Kidney capillary endothelial cell (primary cell): ENCODE measurements at places on chromosomes 13 and 19.

DNA sequence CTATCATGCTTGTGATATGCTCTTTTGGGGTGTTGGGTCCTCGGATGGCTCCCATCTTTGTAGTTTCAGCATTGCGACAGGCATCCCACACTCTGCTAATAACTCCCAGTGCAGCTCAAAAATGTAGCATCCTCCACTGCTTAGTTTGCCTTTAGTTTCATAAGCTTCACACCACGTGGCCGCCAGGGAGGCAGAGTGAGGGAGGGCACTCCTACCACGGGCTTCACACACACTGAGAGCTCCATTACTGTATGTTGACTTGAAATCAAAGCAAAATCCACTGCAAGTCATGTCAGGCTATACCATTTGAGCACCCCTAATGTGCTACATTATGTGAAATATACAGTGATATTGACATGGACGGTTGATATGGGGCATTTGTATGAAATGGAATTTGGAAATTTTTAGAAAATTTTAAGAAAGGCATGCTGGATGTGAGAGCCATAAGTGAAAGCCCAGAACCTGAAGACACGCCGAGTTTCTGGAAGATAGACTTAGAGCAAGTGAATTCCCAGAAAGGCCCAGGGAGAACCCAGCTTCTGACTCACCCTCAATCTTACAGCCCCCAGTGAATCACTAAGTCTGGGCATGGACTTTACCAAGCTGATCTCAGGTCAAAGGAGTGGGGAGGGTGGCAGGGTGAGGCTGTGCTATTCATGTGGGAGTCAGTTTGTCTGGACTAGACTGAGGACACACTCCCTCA, 94.1 kb downstream of the HSPH1 start:
- DNase-seq, result no peak

DNA sequence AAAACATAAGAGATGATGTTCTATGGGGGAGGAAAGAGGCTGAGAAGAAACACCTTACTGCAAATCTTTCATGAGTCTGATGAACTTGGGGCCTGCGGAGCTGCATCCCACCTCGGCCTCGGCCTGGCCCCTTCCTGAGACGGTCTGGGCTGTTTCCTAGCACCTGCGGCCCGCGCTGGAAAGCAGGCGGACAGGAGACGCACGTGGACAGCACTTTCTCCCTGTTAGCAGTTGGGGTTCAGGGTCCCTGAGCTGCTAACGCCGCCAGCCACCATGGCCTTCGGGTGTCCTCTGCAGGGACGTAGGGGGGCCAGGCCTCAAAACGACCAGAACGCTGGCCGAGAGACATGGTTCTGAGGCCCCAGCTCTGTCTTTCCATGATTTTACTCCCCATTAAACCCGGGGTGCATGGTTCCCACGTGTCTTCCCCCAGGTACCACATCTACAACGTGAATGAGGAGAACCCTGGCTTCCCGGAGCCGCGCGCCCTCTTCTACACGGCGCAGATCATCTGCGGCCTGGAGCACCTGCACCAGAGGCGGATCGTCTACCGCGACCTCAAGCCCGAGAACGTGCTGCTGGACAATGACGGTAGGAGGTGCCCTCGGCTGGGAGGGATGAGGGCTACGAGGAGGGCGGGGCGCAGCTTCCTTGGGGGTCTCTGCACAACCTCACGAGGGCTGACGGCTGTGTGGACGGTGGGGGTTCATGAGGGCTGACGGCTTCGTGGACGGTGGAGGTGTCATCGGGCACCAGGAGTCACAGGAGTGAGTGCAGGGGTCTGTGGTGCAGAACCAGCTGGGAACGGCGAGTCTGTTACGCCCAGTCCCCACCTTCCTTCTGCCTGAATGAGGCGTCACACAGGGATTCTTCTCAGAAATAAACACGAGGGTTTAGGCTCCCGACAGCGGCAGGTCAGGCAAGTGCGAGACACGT, 4.3 kb downstream of the GRK1 start:
- no peak for DNase-seq

GRCh38 chr13:97067017-97067895, 73.0 kb upstream of the OXGR1 start:
- no peak for DNase-seq

- DNase-seq, result no peak
Observed at GRCh38 chr19:46634656-46635218, 1.3 kb downstream of the GNG8 start.

- no peak for DNase-seq
Observed at GRCh38 chr19:32252333-32252669, 93.1 kb upstream of the ZNF507 start.

GRCh38 chr13:110298505-110299282, 8.3 kb downstream of the COL4A1 start:
- peak; percentile 76 for DNase-seq

DNA sequence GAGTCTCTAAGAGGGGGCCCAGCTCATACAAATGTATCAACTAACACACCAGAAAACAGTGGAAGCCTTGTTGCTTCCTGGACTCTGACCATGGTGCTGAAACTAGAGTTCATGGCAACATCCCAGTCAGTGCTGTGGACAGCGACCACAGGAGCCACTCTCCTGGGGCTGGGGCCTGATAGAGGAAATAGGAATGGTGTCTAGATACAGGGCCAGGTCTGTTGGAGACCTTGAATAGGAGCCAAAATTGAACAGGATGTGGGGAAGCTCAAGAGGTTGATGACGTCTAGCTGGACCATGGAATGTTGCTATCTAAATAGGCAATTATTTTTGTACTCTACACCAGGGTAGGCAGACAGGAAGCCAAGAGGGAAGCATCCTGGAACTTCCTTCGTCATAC, 21.7 kb downstream of the LILRB4 start:
- peak; percentile 42 for DNase-seq

DNA sequence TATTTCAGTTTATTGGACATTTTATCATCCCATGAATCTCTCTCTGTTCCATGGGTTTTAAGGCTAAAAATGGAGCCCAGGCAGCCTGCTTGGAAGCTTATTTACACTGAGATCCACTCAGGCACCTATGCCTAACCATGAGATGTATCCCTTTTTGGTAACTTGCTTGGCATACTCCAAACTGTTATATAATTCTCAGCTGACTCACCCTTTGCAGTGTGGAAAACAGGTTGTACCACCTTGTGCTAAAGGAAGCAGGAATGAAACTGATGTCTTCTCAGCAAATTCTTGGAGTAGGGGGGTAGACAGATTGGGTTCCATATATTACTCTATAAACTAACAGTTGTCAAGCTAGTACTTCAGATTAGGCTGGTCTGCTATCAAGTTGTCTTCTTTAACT, 483.6 kb downstream of the KLF5 start:
- DNase-seq, result no peak

- no peak for DNase-seq
Observed at GRCh38 chr13:30224732-30225131, 82.6 kb downstream of the KATNAL1 start.

GRCh38 chr13:108597943-108598342, 31.5 kb upstream of the MYO16 start:
- no peak for DNase-seq

DNA sequence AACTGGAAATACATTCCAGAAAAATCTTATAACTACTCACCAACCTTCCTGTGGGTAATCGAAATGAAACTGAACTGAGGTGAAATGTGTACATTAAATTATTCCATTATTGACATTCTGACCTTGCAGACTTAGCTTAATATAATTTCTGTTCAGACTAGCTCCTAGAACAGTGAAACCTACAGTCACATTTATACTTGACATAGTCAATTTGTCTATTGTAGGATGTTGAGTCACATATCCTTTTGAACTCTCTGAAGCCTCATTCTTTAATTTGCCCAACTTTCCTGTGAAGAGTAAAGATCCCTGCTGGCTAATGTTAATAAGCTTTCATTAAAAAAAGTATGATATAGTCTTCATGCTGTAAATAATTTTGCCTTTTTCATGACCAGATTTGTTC, 92.0 kb upstream of the SCEL start:
- DNase-seq, result peak; percentile 33

GRCh38 chr19:55603581-55604292, 1.7 kb upstream of the ZNF865 start:
- DNase-seq, result no peak

- no peak for DNase-seq
Observed at GRCh38 chr19:42124386-42124901, 7.8 kb downstream of the POU2F2 start.

DNA sequence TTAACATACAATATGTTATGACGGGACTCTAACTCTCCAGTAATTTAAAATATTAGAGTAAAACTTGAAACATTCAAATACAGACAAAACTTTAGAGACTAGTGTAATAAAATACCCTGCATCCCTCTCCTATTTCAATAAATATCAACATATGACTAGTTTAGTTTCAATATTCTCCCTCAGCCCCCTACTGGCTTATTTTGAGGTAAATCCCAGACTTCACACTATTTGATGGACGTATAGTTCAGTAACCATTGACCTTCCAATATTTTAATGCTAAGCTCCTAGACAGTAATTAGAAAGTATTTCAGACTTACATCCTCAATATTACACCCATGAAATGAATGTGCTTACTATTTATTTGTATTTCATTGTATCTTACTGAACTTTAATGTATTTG, 180.7 kb upstream of the STARD13 start:
- no peak for DNase-seq

- DNase-seq, result no peak
Observed at GRCh38 chr13:108708921-108709320, 79.5 kb downstream of the MYO16 start.

DNA sequence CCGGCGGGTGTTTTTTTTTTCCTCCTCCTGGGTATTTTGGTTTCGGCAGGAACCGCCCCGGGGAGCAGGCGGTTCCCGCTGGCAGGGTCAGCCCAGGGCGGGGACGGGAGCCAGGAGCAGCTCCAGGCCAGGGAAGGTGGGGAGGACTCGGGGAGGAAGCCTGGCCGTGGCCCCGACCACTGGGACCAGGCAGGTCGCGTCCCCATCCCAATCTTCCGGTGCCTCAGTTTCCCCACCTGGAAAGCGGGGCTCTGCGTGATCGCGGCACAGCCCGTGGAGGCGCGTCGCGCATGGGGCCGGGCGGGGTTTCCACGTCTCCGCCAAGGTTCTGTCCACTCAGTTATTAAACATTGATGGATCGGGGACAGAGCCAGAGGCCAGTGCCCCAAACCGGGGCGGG, 34.8 kb downstream of the IL12RB1 start:
- no peak for DNase-seq

- DNase-seq, result no peak
Observed at GRCh38 chr19:58385891-58386575, 1.0 kb upstream of the RPS5 start.

DNA sequence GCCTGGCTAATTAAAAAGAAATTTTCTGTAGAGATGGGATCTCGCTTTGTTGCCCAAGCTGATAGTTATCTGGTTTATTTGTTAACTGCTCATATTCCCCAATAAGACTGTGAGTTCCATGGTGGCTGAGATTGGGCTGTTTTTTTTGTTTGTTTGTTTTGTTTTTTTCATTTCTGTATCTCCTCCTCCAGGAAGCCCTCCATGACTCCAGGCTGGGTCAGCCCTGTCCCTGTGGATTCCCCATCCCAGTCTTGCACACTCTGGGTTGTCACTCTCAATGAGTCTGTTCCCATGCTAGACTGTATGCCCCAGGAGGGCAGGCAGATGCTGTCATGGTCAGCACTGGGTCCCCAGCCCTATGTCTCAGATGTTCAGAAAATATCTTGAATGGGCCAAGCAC, 2.9 kb downstream of the EML2 start:
- DNase-seq, result no peak

- peak; percentile 44 for DNase-seq
Observed at GRCh38 chr19:12721656-12722565, 1.8 kb downstream of the TNPO2 start.

DNA sequence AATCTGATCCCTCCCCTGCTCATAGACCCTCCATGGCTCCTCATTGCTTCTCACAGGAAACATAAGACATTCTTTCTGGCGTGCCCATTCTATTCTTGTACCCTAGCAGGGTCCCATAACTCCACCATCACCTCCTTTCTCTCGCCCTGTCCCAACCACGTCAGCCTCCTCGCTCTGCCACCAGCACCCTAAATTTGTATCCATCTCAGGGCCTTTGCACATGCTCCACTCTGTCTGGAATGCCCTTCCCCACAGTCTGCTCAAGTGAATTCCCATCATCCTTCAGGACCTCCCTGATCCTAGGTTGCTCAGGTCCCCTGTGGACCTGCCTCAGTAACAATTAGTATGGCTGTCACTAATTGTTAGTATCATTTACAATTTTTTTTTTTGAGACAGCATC, 10.5 kb downstream of the B3GNT3 start:
- no peak for DNase-seq

GRCh38 chr19:44303976-44304568, 753 bp downstream of the ZNF235 start:
- DNase-seq, result peak; percentile 36

- no peak for DNase-seq
Observed at GRCh38 chr19:7894612-7895309, 6.5 kb downstream of the LRRC8E start.

GRCh38 chr19:1826557-1827521, 14.8 kb upstream of the ATP8B3 start:
- DNase-seq, result no peak

- DNase-seq, result no peak
Observed at GRCh38 chr19:49930483-49931011, 1.2 kb upstream of the NUP62 start.

GRCh38 chr13:101473458-101473857, 21.0 kb downstream of the ITGBL1 start:
- no peak for DNase-seq

DNA sequence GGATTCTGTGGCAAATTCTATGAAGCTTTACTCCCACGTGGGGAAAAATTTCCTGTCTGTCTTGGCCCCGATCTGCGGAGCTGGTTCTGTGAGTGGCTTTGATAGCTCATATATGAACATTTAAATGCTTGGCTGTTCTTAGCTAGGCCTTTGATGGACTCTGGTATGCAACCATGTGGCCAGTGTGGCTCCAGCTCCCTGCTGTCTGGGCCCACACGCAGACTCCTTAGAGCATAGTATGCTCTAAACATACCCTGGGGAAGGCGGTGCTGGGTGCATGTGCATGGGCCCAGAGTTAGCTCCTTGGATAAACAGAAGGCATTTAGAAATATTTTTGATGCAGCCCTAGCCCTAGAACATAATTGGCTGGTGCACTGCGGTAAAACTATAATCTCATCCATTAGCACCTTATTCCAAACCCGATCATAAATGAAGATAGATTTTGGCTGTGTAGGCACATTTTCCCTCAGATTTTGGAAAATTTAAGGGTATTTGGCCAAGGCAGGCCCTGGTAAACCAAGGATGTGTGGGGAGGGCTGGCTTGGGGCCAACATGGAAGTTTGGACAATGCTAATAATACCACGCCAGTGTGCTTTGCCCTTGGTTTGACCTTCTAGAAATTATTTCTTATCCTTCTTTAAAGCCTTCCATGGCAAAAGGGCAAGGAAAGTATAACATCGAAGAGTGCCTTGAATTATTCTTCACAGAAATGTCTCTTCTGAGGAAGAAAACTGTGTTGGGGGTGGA, 153.5 kb downstream of the LMO7 start:
- no peak for DNase-seq
